ENCODE measurements at places on chromosomes 1 and 21.

DNA sequence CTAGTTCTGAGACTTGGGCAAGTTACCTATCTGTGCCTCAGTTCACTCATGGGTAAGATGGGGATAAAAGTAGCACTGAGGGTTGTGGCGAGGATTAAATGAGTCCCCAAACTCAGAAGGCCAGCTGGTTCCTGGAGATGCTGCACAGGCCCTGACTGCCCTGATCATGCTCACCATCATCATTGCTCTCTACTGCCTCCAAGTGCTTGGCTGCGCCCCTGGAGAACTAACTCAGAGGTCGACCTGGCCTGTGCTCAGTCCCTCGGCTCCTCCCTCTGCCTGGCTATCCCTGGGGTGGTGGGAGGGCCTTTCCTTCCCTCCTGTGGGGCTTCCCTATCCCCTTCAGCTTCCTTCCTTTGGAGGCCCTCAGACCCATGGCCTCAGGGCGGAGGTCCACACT lies 5.6 kb downstream of the SLC5A9 start:
- no peak for DNase-seq

DNA sequence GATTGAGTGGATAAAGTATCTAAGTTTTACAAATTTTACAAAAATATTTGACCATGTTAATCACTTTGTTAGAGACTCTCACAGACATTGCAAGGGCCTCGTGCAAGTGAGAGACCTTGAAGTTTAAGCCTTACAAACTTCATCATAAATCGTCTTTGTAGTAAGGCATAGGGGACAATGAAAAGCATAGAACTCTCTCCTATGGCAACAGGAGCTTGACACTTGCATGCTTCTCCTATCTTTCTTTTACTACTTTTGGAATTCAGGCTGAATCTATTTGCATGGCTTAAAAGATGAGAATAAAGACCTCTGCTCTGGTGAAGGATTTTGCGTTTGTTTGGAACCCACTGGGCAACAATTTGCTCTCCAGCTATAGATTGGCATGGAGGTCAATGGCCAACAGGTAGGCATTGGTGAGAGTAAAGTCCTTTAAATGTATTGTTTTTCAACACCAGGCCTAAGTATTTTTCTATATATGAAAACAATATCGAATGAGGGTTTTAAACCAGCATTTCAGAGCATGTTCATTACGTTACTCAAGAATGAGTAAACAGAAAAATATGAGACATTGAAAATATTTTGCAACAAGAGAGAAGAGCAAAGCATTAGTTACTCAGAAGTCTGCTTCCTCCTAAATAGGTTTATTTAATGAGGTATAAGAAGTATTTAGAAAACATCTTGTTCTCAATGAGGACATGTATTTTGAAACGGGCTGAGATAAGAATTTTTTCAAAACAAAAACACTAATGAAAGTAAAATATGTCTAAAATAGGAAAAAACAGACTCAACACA lies 192.2 kb downstream of the TGFB2 start:
- no peak for DNase-seq

DNA sequence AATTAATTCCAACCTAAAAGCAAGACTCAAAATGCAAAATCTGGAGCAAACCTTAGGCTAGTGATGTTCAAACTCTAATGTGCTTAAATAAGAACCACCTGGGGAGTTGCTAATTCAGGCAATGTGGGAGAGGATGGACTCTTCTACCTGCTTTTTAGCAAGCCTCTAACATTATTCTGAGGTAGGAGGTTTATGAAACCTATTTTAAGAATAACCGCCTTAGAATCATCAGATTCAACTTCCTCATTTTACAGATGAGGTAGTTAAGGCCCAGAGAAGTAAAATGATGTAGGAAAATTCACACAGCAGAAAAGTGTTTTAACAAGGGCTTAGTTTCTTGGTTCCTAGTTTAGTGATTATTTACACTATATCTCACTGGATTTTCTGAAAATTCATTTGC lies 8.6 kb upstream of the NTNG1 start:
- no peak for DNase-seq

- DNase-seq, result no peak
These were observed 430.0 kb upstream of the RUNX1 start for GRCh38 chr21:35479065-35479448.

DNA sequence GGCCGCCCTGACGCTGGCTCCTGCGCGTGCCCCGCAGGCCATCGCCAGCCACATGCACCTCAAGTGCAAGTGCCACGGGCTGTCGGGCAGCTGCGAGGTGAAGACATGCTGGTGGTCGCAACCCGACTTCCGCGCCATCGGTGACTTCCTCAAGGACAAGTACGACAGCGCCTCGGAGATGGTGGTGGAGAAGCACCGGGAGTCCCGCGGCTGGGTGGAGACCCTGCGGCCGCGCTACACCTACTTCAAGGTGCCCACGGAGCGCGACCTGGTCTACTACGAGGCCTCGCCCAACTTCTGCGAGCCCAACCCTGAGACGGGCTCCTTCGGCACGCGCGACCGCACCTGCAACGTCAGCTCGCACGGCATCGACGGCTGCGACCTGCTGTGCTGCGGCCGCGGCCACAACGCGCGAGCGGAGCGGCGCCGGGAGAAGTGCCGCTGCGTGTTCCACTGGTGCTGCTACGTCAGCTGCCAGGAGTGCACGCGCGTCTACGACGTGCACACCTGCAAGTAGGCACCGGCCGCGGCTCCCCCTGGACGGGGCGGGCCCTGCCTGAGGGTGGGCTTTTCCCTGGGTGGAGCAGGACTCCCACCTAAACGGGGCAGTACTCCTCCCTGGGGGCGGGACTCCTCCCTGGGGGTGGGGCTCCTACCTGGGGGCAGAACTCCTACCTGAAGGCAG lies 23.4 kb upstream of the ARF1 start:
- DNase-seq, result peak; percentile 34

DNA sequence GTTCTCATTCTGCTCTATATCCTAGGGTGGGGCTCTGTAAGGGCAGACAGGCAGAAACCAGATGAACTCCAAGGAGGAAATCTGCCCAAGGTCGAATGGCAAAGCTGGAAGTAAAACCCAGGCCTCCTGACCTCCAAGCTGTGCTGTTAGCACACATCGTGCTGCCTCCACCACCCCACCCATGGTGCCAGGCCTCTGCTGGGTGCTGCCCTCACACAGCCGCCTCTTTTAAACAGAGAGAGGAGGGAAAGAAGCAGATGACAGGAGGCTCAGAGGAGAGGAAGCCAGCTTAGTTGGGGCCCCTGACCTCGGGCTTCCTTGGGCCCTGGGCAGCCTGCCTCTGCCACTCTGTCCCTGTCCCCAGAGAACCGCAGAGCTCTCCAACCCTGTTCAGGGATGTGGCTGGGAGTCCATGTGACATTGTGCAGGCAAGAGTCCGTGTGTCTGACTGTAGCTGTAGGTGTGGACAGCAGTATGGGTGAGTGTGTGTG lies 1.1 kb downstream of the SYNC start:
- DNase-seq, result no peak

GRCh38 chr1:6464514-6464836 lies 1.5 kb downstream of the TNFRSF25 start:
- peak; percentile 61 for DNase-seq
